ENCODE measurements at places on chromosomes 1 and 21.
A peak's percentile ranks its signal among the peaks of the same experiment; 100 is the strongest.

DNA sequence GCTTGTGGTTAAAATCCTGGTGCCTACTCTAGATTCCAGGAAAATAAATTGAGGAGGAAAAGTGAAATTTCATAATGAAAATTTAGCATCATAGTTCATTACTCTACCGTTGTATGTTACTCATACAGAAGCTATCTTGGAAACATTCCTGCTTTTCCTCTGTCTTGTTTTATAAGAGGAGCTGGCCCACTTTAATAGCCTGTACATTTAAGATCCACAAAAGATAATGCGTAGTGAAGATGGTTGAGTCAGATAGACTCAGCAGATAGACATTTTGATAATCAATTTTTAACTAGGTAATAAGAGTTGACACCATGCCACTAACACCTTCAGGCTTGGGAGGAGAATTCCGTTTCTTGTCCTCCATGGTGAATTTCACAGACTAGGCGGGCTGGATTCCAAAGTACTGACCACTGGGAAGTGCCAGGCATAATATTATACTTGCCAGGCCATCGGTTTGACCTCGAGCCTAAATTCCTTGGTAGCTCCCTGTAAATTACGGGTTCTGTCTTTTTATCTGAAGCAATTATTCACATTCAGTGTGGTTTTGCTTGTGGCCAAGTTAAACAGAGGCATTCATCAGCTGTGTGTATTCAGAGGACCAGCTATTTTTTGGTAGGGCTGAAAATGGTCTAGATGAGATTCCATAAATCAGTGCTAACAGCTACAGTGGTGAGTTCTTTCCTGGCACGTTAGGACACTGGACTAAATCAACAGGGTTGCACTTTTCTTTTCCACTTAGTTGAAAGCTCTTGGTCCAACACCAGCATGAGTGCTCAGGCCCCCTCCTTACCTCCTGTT, 111.9 kb upstream of the KAZN start:
- DNase-seq: peak; percentile 59

DNA sequence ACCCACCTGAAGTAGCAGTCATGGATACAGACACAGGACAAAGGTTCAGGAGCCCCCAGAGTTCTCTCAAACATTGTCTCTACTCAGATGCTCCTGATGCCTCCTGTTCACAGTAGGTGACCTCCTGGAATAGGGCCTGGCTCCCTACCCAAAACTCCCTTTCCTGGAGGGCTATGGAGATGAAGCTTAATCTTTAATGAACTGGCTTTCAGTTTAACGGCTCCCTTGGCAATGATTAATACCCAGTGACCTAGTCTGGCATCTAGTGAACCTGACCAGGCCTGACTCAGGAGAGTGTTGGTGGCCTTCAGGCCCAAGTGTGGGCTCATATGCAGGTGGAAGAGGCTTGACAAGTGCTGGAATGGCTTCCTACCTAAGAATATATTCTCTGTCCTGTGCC, 65.2 kb upstream of the TRABD2B start:
- DNase-seq: no peak

- DNase-seq: no peak
These were observed 14.4 kb downstream of the KIRREL1 start for GRCh38 chr1:158007667-158008386.

- DNase-seq: no peak
These were observed 57.1 kb upstream of the DR1 start for GRCh38 chr1:93288558-93288957.

- DNase-seq: no peak
These were observed 133.2 kb downstream of the GDAP2 start for GRCh38 chr1:117796226-117796625.

- DNase-seq: no peak
These were observed 41.5 kb downstream of the NCAM2 start for GRCh38 chr21:21039624-21040170.

GRCh38 chr1:155569988-155570592, 7.5 kb upstream of the ASH1L start:
- DNase-seq: no peak

DNA sequence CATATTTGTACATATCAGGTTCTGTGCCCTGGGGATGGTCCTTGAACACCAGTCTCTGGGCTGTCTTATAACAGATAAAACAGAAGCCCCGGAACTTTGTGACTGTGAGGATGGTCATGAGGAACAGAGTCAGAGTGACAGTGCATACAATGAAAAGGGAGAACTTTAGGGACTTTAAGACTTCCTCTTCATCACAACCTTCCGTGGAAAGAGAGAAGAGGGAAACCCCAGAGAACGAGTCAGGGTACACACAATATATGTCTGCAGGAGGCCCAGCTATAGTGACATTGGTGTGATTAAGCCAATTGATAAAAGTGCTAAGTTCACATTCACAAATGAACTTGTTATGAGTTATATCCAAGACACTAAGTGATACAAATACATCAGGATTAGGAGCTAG, 32.1 kb downstream of the TLR5 start:
- no peak for DNase-seq

DNA sequence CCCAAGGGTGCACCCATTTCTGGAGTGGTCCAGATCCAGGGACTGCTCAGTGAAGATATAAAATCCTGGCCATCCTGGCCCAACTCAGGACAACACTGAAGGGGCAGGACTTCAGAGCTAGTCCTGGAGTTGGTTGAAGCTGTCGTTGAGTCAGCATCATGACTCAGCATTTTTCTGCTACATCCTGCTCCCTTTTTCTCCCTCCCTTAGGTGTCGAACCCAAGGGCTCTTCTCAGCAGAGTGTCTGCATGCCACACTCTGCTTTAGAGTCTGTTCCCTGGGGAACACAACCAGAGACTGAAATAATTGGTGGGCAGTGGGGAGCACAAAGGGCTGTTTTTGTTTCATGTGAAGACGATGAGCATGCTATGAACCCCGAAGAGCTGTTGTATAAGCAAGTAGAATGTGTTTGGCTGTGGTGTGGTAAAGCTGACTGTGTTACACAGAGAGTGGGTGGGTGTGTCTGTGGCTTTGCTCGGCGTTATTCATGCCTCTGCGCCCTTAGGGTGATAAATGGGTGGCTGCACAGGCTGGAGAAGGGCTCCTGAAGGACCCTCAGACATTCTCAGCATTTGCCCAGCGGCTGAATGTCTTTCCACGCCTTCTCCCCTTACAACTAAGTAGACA, 167.2 kb downstream of the CYYR1 start:
- DNase-seq: no peak

- DNase-seq: no peak
These were observed 258.0 kb upstream of the FMN2 start for GRCh38 chr1:239833723-239834122.

DNA sequence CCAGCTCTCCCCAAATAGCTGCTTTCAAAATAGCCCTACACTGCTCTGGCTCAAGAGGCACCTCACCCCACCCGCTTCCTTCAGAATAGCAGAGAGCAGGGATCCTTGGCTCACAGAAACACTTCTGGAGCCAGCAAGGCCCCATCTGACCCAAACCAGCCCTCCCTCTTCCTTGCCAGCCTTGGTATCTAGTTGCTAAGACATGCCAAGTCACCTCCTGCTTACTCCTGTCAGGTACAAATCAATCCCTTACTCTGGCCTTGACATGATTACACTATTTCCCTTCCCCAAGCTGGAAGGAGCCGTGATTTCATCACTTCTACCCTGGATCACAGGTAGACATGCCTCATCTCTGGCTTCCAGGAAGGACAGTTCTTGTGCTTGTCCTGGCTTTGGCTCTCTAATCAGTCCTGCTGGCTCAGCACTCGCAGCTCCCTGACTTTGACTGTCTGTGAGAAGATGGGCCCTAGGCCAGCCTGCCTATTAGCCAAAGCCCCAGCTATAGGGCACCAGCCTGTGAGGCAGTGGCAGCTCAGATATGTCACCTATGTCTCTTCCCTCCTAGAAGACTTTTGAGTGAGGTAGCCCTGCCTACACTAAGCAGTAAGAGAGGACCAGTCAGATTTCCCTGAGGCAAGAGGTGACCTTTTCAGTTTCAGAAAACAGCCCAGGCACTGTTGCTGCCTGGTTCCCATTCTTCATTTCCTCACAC, 8.9 kb upstream of the MUTYH start:
- no peak for DNase-seq

GRCh38 chr1:19308509-19308907, 3.4 kb downstream of the AKR7A2 start:
- DNase-seq: no peak

DNA sequence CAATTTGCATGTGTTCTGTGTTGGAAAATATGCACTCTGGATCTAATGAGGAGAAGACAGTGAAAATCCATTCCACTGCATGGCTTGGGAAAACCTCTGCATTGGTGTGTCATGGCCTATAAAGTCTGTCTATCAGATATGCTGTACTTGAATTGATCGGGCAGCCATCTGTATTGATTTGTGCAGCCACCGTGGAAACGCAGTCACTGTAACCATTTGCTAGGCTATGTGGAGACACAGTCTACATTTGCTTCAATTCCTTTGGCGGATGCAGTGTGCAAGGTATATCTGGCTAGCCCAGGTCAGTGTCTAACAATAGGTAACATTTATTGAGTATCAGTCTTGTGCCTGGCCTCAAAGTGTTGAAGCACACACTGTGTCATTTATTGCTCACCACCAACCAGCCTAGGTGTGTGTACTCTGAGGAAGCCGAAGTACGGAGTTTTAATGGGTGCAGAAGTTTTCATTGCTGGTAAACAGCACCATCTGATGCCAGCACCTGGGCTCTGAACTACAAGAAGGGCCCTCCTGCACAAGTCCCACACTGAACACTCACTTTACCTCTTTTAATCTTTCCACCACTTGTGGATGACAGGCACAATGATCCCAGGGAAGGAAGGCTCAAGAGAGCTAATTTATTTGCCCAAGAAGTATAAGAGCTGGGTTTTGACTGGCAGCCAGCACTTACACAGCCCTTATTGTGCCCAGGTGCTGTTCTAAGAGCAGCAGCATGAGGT, 83.4 kb downstream of the DAB1 start:
- no peak for DNase-seq

DNA sequence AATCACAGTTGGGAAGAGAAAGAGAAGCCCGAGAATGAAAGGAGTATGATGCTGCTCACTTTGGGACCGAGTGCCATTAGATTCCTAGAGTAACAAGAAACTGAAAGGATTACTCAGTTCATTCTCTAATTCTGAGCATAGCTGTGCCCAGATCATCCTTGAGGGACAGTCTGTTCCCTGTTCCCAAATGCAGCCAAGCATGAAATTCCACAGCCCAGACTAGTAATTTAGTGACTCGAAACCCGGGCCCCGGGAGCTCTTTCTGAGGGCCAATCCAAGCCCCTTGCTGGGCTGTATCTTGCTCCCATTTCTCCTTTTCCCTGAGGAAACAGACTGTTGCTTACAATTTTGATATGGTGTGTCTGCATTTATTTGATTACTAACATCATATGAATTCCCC, 30.0 kb upstream of the ETS2 start:
- no peak for DNase-seq

DNA sequence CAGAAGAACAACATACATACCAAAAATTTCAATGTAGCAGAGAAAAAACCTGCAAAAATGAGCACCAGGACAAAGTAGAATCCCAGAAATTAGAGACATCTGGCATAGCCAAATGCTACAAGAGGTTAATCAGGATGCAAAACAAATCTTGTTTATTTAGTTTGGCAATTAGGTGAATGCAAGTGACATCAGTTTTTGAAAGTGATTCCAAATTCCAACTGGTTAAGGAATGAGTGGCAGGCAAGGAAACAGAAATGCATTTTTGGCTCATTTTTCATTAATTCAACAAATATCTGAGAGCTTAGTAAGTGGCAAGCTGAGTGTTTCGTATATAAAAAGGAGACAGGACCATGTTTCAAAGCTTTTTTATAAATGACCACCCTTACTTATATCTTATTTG, 21.3 kb downstream of the SCAF4 start:
- DNase-seq: no peak

Data from right hindlimb (tissue), 1 donor.